ENCODE measurements at places on chromosomes 7 and 10. TPM values are rescaled to one million over a fixed set of nuclear protein-coding genes. Genes with fewer than 3 reads are reported as not detected.
A peak's percentile ranks its signal among the peaks of the same experiment; 100 is the strongest.

- no peak for DNase-seq
Observed at GRCh38 chr7:100476903-100477870, 1.8 kb downstream of the TSC22D4 start.

DNA sequence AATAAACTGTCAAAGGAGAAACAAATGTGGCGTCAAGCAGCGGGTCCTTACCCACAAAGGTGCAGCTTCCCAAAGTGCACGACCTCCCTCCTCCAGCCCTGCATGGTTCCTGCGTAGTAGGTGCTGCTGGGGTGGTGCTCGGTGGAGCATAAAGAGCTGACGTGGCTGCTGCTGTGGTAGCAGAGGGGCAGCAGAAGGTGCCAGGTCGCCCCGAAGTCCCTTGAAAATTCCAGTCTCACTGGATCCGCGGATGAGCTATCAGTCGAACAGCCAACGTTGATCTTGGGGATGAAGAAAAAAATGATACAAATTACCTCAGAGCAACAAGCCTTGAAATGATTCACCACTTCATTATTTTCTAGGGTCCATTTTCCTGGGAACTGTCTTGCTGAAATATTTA lies 105.0 kb upstream of the SLC26A5 start:
- no peak for DNase-seq

FGFR2 gene
- 1.6 TPM for total RNA-seq

DNA sequence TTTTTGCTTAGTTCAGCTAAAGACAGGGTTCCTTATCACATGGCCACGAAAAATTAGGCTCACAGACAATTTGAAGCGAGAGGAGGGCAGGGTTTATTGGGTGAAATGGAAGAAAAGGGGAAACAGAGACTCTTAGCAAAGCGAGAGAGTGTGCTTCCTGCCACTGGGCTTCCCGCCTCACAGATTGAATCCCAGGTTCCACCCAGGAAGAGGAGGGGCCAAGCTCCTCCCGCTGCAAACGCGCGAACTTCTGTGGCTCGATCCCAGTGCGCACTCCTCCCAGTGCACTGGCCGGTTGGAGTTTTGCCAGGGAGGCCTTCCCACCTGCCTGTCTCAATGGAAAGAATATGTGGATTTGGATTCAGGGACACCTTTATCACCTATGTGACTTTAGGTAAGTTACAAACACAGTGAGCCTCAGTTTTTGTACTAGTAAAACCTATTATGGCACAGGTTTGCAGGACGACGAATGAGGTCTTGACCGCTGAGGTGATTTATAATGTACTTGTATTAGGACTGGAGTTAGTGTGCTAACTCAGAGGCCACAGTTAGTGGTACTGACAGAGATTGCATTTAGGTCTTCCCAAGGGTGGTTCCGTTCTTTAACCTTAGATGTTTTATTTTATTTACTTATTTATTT lies 48.5 kb upstream of the SP8 start:
- no peak for DNase-seq

GRCh38 chr10:329361-330099 lies 194.3 kb downstream of the ZMYND11 start:
- DNase-seq = peak; percentile 85

KCND2 gene
- total RNA-seq = not detected

DNA sequence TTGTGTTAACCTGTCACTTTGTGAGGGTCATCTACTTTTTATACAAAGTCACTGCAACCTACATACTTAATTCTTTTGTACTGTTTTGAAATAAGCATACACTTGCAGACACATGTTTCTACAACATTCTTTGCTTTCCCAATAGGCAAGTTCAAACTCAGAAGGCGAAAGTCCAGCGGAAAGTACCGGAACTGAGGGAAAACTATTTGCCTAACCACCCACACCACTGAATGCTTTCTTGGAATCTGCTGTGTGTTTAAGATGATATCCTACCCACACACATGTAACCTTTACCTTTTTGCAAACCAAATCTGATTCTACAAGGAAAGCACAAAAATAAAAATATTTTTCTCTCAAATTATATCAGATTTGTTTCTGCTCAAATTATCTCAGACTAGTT lies 139.4 kb upstream of the AGR3 start:
- no peak for DNase-seq

DNA sequence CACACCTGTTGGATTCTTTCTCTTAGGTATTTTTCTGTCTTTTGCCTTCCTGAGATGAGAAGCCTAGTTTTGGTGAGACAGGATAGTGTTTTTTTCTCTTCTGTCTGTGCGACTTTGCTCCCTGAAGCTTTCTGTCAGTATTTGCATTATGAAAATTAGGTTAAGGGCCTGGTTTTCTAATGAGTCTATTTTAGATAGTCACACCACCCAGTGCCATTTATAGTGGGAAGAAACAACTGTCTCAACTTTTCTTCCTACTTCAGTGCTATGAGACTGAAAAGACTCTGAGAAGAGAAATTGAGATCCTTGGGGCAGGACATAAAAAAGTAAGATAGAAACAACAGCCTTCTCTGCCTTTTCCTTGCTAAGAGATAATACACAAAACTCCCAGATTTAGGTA lies 53.6 kb downstream of the MINPP1 start:
- no peak for DNase-seq

DNA sequence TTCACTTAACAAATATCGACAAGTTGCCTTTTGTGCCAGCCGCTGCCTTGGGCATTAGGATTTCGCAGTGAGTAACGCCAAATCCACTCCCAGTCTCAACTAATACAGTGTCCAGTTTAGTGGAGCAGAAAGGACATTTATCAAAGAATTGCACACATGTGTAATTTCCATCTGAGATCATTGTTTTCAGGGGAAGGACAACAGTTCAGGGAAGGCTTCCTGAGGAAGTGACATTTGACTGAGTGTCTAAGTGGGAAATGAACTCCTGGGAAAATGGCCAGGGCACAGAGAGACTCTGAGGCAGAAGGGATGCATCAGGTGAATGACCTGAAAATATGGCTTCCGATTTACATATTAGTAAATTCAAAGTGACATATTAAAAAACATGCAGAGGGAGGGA lies 89.4 kb downstream of the ITGA8 start:
- no peak for DNase-seq

GRCh38 chr10:22491931-22492615 lies 146.8 kb downstream of the SPAG6 start:
- no peak for DNase-seq

GRCh38 chr7:4830176-4830575 lies 31.7 kb downstream of the PAPOLB start:
- peak; percentile 86 for DNase-seq

DNA sequence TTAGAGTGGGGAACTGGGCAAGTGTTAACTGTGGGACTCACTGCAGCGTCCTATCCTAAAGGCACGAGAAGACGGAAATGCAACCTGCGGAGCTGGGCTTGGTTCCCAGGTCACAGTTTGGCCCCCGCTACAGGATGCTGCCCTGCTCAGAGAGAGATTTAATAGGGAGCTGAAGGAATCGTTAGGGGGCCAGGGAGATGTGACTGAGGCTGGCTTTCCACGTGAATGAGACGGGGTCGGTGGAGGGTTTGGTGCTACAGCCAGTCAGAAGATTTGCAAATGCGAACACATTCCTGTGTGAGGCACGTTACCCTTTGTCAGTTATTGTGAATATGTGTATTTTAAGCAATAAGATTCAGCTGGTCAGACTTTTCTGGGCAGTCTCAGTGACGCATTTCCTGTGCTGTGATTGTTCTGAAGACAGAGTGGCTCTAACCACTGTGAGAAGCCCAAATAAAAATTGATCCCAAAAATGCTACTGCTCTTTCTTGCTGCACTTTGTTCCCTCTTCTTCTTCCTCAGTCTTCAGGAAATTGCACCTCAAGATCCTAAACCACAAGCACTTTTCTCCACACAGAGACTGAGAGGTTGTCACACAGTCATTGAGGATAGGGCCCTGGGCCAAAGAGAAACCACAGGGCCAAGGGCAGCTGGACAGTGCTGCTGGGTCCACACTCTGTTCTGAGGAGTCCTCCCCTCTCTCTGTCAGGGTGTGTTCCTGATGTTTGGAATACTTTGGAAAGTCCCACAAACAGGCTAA lies 21.2 kb downstream of the CYP17A1 start:
- no peak for DNase-seq

- DNase-seq = no peak
Observed at GRCh38 chr7:81408728-81409127, 361.1 kb downstream of the HGF start.

SPDYE9 gene
- total RNA-seq = not detected
